ENCODE measurements at places on chromosomes 7 and 10.

DNA sequence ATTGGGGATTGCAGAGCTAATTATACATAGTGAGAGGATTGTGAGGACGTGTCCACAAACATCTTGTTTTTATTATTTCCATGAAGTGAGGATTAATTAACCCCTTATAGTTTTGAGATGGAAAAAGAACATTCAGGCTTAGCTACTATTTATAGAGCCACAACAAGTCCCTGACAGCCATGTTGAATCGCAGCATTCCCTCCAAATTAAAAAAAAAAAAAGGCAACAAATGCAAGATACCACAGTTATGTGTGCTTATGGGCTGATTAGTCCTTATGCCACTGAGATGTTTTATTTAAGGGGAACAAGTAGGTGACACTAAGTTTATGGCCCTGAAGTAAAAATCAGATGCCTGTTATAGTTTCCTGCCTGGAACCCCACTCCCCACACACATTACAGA, 350.3 kb downstream of the GPAM start:
- DNase-seq: no peak

DNA sequence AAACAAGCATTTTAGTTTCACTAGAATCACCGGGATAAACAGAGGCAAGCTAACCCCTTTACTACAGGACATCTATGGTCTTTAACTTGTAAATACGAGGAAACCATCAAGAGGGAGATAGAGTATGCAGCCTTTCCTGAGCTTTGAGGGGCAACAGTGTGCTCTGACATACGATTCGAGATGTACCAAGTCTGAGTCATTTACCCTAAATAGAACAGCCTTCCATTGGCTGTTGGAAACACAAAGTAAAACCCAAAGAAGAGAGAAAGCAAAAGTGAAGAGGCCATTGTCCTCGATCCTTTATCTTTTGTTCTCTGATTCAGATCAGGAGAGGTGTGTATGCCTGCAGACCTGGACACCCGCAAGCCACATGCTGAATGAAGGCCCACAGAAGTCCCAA, 289.5 kb downstream of the KCNMA1 start:
- no peak for DNase-seq

- no peak for DNase-seq
Measured at GRCh38 chr10:126294451-126294850, 93.8 kb downstream of the ADAM12 start.

GRCh38 chr10:89478739-89479654, 56.4 kb downstream of the SLC16A12 start:
- DNase-seq: no peak

DNA sequence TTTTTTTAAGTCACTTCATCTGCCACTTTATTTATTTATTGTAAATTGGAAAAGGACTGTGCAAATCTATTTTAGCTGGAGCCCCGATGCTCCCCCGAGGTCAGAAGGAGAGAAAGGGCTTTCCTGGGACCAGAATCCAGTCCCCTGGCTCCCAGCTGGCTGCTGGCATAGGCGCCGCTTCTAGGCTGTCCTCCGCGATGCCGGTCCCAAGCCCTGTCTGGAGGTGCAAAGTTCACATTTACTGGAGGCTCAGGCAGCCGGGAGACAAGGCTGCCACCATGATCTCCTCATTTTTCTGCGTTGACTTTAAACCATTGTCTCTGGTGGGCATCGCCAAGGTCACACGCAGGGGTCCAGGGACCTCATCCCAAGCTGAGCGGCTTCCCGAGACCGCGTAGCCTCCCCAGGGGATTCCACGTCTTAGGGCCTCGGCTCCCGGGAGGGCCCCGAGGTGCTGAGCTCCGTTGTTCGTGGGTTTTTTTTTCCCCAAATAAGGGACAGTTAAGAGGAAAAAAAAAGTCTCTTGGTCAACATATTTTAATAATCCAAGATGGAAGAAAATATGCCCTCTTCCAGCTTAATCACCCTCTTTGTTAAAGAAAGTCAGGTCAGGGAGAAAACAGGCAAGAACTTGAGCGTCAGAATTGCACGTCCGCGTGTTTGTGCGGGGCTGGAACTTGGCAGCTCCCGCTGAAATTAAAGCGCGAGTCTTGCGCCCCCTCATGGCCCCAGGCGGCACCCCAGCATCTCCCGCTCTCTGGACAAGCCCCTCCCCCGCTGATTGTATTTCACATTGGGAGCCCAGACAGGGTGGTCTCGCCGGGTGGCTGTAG, 11.9 kb downstream of the RGR start:
- no peak for DNase-seq

DNA sequence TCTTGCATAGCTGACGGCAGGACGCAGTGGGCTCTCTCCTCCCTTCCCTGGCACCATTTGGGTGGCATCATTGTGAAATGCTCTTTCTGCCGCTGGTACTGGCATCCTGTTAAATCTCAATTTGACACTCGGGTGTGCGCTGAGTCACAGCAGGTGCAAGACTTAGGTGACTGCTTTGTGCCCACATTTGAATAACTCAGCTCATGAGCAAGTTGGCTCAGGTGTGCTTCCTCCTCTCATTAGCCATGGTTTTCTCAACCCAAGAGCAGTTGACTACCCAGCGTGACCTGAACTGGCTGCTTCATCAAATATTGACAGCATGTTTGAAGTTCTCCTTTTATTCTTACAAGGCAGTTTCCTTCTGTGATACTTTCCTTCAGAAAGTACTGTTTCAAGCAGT, 24.6 kb upstream of the NFE2L3 start:
- DNase-seq: no peak

- no peak for DNase-seq
Measured at GRCh38 chr10:116215651-116216050, 57.4 kb downstream of the GFRA1 start.

- no peak for DNase-seq
Measured at GRCh38 chr7:70033226-70033625, 435.0 kb downstream of the AUTS2 start.

DNA sequence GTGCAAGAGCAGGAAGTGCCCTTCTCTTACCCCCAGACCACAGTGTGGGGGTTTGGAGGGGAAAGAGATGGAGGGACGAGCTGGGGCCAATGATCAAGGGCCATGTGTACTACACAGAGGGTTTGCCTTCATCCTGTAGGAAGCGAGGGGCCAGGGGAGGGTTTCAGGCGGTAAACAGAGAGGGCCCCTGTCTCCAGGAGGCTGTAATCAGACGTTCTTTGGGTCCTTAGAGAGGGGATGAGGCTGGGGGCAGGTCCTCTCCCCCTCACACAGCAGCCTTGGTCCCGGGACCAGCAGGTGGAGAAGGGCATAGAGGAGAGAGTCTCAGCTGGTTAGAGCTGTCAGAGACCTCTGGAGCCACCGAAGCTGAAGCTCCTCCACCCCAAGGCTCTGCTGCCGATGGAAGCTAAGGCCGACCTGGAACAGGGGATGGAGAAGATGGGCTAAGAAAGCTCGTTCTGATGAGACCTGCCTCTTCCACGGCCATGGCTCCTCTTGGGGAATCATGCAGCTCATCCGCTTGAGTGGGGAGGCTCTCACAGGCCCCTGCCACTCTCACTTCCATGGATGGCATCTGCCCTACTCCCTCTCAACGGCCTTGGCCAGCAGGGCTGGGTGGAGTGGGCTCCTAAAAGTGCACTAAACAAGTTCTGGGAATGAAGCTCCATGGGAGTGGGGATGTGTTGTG, 3.5 kb downstream of the LOXL4 start:
- no peak for DNase-seq

DNA sequence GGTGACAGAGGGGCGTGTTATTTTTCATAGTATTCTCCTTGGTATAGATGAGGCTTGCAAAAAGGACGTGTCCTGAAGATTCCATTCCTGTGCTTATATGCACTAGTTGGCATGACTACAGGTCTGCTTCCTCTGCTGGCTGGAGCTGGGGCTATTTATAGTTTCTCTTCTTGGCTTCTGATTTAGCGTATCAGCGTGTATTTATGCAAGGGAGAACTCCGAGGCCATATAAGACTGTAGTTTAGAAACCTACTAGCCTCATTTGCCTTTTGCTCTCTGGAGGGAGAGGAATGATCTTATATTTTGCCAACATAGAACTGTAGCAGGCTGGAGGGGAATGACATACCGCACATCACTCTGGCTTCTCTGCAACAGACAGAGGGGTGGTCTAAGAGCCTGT, 39.7 kb downstream of the CACNB2 start:
- peak; percentile 29 for DNase-seq

DNA sequence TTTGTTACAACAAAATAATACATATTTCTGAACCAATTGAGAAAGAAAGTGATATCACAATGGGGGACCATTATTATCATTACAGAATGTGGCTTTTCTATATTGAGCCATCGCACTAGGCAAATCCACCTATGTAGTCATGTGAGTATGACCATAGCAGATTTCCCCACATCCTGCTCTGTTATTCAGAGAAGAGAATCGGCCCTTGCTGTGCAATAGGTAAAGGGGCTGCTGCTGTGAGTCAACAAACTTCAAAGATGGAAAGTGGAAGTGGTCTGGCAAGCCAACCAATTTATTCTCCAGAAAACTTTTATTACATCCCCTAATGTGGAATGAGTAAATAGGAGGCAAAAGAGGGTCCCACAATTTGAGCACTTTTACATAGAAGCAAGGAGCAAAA, 573.4 kb downstream of the ETV1 start:
- DNase-seq: no peak

DNA sequence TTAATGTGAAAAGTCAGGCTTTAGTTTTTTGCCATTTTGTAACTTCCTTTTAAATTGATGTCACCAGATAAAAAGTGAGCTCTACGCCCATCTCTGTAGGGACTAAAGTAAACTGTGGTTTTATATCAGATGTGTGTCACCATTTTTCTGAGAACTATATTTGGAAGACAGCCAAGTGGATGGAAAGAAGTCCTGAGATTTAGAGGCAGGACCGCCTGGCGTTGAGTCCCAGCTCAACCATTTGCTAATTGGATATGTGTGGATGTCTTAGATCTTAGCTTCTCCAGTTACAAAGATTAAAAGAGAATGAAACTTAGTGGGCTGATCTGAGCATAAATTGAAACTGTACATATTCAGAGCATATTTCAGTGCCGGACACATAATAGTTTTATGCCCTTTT, 691.6 kb upstream of the CELF2 start:
- DNase-seq: no peak

GRCh38 chr10:71747039-71747531, 26.2 kb downstream of the VSIR start:
- no peak for DNase-seq

- peak; percentile 68 for DNase-seq
Measured at GRCh38 chr7:158829021-158829341, 328 bp downstream of the ESYT2 start.

- DNase-seq: no peak
Measured at GRCh38 chr10:124220971-124221355, 127.6 kb upstream of the CHST15 start.

DNA sequence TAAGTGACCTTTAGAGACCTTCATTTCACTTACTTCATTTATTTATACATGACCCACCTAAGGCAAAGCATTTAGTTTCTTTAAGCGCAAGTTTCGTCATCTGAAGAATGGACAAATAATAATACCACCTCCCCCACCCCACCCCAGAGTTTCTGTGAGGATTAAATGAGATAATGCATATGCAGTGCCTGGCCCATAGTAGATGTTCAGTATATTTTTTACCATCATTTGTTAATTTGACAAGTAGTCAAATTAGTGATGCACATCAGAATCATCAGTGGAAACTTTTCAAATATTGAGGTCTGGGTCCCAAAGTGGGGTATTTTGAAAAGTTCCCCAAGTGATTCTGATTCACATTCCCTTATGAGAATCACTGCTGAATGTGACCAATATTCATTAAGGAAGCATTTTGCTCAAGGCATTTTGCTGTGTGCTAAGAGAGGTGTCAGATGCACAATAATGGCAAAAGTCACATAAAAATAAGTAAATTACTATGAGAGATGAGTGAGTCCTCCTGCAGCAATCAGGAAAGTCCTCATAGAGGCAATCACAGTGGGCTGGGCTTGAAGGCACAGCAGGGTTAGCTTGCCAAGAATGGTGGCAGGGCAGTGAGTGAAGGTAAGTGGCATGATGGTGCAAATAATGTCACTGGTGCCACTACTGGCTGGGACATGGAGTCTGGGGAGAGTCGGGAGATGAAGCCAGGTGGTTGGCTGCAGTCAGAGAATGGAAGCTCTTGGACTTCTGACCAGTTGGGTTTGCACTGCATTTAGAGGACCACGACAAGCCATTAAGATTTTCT, 244.1 kb downstream of the PTEN start:
- DNase-seq: no peak

GRCh38 chr10:129541200-129541599, 74.2 kb downstream of the MGMT start:
- no peak for DNase-seq

- DNase-seq: no peak
Measured at GRCh38 chr10:74363727-74364126, 212.7 kb downstream of the ADK start.

- DNase-seq: peak; percentile 34
Measured at GRCh38 chr7:140646931-140647647, 6.5 kb upstream of the DENND2A start.

GRCh38 chr7:20661884-20662283, 46.4 kb downstream of the ABCB5 start:
- no peak for DNase-seq

DNA sequence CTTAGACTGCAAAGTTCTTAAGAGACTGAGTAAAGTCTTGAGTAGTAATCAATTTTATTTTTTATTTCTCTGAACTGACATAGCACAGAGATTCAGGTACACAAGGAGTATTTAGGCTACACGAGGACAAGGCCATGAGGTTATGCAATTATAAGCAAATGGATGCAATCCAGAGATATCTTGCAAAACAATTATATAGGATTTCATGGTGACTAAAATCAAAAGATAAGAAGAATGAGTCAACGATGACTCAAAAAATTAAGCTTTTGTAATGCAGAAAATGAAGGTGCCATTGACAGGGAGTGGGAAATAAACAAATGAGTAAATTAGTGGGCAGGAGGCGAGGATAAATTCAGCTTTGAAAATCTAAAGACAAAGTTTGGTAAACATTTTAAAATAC, 66.7 kb upstream of the MYO3A start:
- DNase-seq: no peak

GRCh38 chr7:1986366-1987083, 246.2 kb downstream of the MAD1L1 start:
- DNase-seq: no peak

DNA sequence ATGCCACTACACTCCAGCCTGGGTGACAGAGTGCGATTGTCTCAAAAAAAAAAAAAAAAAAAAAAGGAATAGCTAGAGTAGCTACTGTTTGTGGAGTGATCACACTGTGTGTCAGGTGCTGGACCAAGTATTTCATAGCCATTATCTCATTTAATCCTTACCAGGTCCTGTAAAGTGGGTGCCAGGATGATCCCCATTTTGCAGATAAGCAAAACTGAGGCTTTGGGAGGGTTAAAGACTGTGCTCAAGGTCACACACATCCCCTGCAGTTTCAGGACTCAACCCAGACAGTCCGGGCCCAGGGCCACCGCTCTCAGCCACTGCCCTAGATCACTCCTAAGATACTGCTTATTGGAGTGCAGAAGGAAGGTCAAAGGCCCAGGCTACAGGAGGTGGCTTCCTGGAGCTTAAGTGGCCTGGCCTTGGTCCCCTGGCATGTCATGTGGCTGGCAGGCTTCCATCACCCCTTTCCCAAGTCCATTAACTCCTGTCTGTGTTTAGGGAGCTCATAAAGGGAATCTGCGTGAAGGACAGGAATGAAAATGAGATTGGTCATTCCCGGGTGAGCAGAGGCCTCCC, 12.4 kb upstream of the WBP1L start:
- DNase-seq: no peak

- DNase-seq: peak; percentile 32
Measured at GRCh38 chr10:3887885-3888476, 103.0 kb upstream of the KLF6 start.

GRCh38 chr10:87596351-87596750, 63.3 kb upstream of the PAPSS2 start:
- no peak for DNase-seq

GRCh38 chr10:12757351-12757750, 244.2 kb downstream of the CCDC3 start:
- no peak for DNase-seq
